CD4-positive, alpha-beta T cell treated with Interleukin-21 for 1 hour (primary cell): ENCODE measurements at places on chromosomes 3 and 15.

DNA sequence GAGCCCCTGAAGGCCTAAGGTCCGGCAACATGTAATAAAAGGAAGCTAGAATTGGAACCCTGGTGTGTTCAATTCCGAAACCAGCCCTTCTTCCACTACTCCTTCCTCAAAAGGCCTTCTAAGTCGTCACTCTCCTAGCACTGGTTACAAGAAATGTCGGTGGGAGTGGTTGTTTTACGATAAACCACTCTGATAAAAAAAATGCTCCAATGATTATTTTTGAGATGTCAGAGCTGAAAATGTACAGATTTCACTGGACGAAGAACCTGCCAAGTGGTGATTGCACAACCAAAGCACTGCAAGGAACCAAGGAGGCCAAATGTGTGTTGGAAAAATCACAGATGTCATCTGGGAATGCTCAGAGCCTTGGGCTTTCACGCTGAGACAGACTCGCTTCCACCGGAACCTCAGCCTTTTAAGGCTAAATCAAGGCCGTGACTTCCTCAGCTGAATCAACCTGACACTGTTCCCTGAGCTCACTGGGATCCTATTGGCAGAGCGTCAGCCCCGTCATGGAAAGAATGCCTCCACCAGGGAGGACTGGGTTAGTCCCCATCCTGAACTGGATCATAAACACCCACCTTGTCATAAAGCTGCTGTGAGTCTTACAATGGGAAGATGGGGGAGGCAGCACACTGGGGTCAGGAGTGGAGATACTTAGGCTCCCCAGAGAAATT is 108.1 kb upstream of the THBS1 start:
- no peak for DNase-seq

DNA sequence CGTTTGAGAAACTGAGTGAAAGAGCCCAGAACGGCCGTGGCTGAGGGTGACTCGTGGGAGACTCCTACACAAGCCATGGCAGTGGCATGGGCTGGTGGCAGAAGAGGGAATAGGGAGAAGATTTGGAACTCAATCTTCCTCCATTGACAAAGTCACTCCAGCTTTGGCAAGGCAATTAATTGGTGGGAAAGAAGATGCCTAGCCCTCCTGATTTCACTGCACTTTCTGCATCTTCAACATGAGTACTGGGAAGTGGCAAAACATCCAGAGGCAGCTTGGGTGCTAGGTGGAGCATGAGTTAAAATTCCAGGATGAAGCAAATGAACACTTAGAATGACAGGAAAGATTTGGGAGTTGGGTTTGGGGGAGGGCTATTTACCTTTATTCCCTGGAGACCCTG is 1.4 kb upstream of the TGFBR2 start:
- no peak for DNase-seq

- no peak for DNase-seq
Observed at GRCh38 chr3:62255758-62256157, 117.6 kb downstream of the FEZF2 start.

- no peak for DNase-seq
Observed at GRCh38 chr15:76823890-76824289, 81.2 kb downstream of the SCAPER start.

DNA sequence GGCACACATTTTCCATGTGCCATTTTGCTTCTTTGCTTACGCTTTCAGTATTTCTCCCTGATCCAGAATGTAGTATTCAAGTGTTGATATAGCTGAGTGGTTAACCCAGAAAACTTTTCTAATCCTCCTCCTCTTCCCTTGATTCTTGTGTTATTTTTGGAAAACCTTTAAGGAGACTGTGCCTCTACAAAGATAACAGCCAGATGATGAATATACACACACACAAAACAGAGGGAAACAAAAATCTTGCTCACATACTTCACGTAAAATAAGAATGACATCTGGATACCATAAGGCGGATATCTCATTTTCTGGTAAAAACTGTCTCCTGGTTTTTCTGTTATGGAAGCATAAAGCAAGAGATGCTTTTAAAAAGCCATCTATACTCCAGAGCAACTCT is 295.8 kb upstream of the THBS1 start:
- DNase-seq = no peak

DNA sequence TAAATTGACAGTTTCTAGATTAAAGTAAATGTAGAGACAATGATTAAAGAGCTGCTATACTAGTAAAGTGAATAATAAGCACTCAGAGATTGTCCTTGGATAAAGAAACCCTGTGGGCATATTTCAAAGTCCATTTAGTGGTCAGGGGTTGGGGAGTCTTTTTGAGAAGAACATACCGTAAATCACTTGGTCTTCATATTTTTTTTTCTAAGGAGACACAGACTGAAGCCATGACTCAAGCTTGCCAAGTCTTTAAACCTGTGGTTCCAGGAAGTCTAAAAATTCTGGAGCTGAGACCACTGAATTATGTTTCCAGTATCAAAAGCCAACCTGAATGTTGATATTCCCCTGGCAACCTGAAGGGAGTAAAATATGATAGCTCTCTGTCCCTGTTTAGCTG is 171.0 kb downstream of the TPRG1 start:
- DNase-seq = no peak

DNA sequence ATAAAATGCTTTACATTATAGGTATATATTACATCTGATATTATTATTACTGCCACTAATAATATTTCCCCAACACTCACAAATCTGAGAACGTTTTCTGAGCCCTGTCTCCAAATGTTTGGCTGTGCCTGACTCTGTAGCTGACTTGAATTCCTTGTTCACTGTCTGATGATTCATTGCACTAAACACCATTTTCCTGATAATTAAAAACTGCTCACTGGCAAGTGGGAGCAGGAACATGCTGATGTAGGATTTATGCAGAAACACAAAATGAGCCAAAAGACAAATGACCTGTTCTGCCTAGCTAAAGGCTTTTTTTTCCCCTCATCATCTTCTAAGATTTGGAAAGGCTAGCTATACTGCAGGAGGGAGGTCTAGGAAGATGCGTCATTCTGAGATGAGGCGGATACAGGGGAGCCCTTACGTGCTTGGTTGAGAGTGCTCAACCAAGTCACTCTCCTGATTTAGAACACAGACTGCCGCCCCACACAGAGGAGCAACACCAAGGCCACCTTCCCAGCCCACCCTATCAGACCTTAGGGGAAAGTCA is 380.7 kb downstream of the EPHB1 start:
- no peak for DNase-seq

DNA sequence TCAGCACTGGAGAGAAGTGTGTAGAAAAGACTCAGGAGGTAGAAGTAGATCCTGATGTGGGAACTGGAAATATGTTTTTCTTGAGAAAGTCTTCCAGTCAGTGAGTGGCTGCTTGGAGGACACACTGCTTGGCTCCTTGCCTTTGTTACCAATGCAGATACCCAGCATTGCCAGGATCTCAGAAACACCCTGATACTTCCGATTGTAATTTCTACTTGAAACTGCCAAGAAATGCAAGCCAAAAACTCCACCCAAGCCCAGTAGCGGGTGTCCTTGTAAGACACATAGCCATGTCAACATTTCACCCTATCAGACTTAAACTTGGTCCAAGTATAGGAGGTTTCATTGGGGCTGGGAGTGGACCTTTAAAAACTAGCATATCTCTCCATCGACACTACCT is 141.8 kb downstream of the ALDH1A2 start:
- DNase-seq = no peak

DNA sequence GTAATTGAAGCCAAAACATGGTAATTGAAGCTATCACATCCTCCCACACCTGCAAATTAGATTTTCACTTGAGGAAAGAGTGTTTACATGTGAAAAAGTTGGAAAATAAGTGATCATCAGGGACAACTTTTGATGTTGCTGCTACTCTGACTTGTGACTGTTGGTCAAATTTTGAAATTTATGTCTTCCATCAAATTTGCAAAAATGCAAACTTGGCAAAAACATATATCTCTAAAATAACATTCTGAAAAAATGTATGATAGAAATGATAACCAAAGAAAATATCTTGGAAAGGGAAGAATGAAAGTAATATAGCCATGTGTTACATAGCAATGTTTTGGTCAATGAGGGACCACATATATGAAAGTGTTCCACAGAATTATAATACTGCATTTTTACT is 703.9 kb upstream of the SEMA6D start:
- DNase-seq = no peak

- no peak for DNase-seq
Observed at GRCh38 chr3:68757157-68757556, 175.2 kb downstream of the TAFA4 start.

DNA sequence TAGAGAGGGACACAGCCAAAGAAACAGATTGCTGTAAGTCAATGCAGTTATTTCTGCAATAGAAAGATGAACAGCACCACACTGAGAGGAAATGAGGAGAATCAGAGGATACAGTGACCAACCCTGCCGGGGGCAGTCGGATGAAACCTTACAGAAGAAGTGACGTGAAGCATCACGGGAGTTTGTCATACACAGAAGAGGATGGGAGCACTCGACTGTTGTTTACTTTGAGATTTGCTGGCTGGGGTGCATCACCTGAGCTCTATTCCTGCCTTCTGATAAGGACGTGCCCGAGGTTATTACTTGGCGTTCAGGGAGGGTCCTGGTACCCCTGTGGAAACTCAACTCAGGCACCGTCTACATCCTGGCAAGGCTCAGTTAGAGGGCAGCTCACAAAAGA is 45.4 kb downstream of the MAGEF1 start:
- no peak for DNase-seq

GRCh38 chr3:64214381-64215018 is 10.8 kb downstream of the PRICKLE2 start:
- DNase-seq = no peak

- peak; percentile 59 for DNase-seq
Observed at GRCh38 chr3:112086076-112086854, at the start of gene C3orf52. Gene C3orf52, plus strand, starts transcription at chr3:112086389. Its CDS starts 19 bp downstream, at chr3:112086408.

GRCh38 chr3:194713299-194714136 is 27.8 kb downstream of the FAM43A start:
- no peak for DNase-seq

GRCh38 chr15:89814112-89814742 is 425 bp downstream of the ANPEP start:
- no peak for DNase-seq

DNA sequence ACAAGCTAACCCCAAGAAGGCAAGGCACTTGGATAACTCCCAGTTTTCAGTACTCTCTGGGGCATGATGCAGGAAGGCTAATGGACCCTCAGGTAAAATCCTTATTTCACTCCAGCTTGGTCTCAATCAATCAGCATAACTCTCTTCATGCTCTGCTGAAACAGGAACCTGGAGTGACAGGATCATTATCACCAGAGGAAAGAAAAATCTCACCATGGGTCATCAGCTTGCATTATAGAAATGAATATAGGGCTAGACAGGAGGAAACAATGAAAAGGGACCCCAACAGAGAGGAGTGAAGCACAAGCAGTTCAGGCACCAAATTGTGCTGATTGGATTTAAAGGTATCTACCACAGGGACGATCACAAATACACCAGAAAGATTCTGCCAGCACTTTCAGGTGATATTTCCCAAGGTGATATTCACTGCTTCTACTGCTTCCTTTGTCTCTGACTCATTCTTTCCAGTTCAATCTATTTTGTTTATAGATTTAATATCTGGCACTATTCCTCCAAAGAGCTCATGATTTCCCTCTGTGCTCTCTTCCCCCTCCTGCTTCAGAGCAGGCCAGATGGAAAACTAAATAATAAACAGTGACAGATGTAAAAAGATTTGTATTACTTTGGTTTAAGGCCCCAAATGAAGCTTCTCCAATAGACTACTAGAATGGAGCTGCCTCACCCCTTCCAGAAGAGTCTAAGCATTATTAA is 22.9 kb upstream of the THUMPD3 start:
- DNase-seq = no peak

DNA sequence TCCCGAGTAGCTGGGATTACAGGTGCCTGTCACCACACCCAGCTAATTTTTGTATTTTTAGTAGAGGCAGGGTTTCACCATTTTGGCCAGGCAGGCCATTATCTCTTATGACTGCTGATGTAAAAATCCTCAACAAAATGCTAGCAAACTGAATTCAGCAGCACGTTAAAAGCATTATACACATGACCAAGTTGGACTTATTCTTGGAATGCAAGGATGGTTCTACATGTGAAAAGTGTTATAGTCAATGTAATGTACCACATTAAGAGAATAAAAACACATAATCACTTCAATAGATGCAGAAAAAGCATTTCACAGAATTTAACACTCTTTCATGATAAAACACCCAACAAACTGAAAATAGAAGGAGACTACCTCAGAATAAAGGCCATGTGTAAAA is 20.2 kb downstream of the RNF13 start:
- DNase-seq = no peak

DNA sequence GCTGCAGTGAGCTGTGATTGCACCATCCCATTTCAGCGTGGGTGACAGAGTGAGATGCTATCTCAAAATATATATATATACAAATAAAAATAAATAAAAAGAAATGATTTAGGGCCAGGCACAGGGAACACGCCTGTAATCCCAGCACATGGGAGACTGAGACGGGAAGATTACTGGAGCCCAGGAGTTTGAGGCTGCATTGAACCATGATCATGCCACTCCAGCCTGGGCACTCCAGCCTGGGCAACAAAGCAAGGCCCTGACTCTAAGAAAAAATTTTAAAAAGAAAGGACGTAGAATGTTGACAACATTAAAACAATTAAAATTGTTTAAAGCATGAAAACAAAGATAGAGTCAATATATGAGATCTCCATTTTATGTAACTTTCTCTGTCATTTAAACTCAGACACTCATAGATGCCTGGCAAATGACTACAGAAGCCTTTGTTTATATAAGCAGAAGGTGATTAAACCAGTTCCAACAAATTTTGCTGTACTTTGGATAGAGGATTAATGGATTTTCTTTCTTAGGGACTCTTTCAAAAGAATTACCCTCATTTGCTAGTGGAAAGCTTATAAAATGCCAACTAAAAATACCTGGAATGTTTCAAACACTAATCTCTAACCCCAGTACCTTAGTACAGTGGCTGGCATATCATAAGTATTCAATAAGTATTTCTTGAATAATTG is 10.7 kb upstream of the TRPM7 start:
- no peak for DNase-seq

GRCh38 chr3:112519424-112520001 is 20.2 kb upstream of the BTLA start:
- peak; percentile 78 for DNase-seq

- peak; percentile 39 for DNase-seq
Observed at GRCh38 chr3:143120716-143121240, 1.2 kb downstream of the CHST2 start.

GRCh38 chr3:8371960-8372463 is 129.6 kb upstream of the LMCD1 start:
- no peak for DNase-seq

GRCh38 chr3:44511238-44511566 is 33.7 kb upstream of the ZNF445 start:
- no peak for DNase-seq

DNA sequence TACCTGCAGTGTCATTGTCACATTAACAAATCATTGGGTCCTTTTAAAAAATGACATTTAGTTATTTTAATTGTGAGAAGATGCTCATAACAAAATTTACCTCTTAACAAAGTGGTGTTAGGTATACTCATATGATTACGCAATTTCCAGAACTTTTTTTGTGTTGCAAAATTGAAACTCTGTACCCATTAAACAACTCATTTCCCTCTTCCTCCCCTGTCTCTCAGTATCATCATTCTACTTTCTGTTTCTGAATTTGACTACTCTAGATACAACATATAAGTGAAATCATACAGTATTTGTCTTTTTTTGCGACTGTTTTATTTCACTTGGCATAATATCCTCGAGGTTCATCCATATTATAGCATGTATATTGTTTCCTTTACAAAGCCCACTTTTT is 58.7 kb upstream of the CHST2 start:
- DNase-seq = peak; percentile 4

GRCh38 chr3:15052335-15053242 is 12.5 kb downstream of the MRPS25 start:
- no peak for DNase-seq
